Amniotic stem cell (primary cell): ENCODE measurements at places on chromosomes 12 and 14.

DNA sequence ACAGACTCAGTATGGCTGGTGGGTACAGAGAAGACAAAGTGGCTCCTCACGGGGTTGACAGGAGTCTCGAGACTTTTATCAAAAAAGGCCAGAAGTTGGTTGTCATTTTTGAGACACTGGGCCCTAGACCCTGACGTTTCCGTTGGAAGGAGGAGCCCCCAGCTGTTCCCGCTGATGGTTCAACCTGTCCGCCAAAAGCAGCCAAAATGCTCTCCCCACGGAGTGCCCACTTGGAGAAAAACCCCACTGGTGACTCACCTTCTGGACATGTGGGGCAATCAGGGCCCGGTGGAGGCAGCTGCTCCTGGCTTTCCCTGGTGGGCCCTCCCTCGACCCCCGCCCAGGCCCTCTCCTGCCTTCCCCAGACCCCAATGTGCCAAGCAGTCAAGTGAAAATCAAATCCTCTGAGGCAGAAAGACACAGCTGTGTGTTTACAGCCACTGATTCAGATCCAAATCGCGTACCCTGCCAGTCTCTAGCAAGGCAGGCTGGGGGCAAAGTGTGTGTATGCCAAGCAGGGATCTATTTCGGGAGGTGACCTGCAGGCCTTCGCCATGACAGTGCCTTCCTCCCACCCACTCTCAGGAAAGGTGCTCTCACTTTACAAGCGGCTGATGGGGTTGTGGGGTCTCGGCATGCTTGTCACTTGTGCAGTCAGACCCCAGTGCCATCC lies 347.4 kb downstream of the DPF3 start:
- no peak for DNase-seq

GRCh38 chr12:100345020-100345767 lies 11.7 kb upstream of the SLC17A8 start:
- DNase-seq: no peak

DNA sequence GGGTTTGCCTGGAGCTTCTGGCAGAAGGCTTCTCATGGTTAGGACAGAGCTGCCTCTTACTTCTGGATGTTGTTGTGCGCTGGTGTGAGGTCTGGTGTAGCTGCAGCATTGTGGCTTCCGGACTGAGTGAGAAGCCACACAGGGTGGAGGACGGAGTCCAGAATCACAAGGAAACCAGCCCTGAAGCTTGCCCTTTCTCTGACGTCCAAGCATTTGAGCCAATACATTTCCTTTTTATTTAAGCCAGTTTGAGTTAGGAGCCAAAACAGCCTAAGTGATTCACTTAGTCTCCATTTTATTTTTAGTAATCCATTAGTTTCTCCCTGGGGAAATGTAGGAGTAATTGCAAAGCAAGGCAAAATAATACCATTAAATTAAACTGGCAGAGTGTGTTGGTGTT lies 402.4 kb upstream of the RGS6 start:
- DNase-seq: no peak

DNA sequence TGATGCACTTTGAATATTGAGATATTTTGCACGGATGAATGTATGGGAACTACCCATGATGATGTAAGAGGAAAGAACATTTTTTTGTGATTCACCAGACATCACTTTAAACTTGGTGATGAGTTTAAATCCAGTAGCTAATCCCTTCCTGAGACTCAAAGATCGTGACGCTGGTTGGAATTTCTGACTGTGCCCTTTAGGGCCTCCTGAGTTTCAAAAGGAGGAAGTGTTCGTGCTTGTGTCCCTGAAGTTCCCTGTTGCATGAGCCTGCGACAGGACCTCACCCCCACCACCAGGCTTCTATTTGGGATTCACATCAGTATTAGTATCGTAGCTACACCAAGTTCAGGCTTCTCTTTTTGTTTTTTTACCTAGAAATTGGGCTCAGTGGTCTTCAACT lies 18.6 kb upstream of the RIN3 start:
- peak; percentile 83 for DNase-seq

DNA sequence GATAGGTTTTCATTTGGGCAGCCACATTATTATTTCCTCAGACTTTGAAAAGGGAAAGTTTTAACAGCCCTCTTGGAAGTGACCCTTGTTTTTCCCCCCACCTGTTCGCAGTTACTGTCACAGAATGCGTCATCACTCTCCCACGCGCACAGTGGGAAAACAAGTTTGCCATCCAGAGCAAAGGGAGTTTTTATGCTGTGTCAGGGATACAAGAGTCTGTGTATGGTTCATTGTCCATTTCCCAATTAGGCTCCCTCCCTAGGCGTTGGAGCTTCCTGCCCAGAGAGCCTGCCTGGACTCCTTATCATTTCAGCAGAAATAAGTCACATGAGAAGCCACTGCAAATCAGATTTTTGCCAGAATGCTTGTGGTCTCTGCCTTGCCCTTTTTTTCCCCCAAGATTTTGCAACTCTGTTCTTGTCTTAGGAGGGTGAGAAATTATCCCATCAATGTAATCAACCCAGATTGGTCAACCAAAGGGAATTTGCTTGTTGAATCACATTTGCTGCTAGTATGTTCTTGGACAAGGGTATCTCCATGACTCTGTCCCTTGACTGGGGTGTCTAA lies 104.1 kb downstream of the IGF1 start:
- DNase-seq: no peak

DNA sequence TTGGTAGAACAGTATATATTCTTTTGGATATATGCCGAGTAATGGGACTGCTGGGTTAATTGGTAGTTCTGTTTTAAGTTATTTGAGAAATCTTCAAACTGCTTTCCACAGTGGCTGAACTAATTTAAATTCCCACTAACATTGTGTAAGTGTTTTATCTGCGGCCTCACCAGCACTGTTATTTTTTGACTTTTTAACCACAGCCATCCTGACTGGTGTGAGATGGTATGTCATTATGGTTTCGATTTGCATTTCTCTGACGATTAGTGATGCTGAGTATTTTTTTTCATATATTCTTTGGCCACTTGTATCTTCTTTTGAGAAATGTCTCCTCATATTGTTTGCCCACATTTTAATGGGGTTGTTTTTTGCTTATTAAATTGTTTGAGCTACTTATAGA lies 357.4 kb downstream of the C12orf50 start:
- DNase-seq: no peak

DNA sequence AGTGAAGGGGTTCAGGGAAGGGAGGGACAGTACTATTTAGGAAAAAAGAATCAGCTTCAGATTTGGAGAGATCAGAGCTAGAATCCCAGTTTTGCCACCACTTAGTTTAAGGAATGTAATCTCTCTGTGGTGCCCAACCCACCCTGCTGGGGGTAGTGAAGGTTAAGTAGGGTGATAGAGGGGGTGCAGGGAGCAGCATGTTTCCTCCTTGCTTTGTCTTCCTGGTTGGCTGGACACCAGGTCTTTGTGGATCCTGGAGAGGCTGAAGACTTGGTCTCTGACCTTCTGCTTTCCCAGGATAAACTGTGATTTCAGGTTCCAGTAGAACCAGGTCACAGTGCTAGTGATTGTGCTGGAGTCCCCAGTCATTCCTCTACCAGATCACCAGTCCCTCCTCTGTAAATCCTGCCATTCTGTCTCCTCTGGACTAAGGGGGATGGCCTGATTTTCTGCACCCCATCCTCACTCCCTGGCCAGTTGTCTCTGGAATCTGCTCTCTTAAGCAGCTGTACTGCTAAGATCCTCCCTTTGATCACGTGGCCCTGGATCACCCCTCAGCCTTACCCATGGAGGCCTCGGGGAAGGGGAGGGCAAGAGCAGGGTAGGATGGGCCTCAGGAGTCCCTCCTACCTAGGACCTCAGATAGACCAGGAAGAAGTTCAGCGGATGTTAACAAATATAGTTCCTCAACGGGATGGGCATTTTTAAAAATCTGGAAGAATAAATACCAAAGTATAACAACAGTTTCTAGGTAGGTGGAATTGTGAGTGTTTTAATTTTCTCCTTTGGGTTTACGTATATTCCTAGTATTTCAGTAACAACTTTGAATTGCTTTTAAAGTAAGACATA lies 3.1 kb downstream of the MAP3K12 start:
- no peak for DNase-seq

GRCh38 chr12:92573104-92573503 lies 129.7 kb upstream of the PLEKHG7 start:
- DNase-seq: no peak

DNA sequence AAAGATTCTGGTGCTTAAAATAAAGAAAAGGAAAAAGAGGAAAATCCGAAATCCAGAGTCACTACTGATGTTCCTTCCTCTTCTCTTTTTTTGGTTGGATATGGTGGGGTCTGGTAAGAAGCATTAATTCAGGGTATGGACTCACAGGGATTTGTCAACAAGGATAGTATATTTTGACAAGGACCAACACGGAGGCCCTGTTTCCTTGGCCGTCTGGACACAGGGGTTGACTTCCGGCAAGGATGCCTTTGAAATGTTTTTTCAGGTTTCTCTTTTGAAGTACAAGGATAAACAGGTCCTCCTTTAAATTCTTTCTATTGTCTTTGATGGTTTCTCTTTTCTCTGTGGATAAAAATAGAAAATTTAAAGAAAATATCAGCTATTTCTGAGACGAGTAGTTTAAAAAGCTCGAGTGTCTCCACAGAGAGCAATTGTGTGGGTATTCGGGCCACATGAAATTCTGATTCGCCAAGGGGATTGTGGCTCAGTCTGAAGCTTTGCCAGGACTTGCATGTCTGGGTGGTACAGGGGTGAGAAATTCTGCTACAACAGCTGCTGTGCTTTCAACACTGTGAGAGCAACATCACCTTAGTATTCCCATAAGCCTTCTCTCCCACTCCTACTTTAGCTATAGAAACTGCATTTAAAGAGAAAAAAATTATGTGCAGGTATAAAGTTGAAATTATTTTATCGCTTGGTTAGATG lies 88.5 kb upstream of the CSRP2 start:
- no peak for DNase-seq

DNA sequence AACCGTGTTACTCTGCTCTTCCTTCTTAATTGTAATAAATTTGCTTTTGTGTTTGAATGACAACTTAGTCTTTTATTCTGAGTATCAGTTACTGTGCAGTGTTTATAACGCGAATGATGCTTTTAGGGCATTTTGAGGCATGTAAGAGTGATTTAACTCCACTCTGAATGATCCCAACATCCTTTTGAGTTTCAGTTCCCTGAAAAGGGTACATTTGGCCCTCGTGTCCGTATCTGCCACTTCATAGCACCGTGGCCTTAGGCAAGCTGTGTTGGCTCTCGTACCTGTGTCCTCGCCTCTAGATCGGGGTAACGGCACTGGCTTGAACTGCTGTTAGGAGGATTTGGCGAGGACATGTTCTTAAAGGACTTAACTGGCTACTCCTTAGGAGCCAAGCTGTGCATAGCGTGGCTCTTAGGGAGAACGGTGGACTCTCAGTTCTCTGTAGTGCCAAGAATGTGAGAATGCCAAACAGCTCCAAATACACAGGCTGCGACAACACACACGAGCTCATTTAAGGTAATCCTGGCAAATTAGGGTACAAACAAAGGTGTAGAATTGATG lies 92.0 kb downstream of the PPP2R5C start:
- no peak for DNase-seq

GRCh38 chr14:96858643-96859042 lies 61.5 kb downstream of the VRK1 start:
- no peak for DNase-seq

- no peak for DNase-seq
Measured at GRCh38 chr12:57614178-57614947, 3.1 kb downstream of the ARHGEF25 start.

DNA sequence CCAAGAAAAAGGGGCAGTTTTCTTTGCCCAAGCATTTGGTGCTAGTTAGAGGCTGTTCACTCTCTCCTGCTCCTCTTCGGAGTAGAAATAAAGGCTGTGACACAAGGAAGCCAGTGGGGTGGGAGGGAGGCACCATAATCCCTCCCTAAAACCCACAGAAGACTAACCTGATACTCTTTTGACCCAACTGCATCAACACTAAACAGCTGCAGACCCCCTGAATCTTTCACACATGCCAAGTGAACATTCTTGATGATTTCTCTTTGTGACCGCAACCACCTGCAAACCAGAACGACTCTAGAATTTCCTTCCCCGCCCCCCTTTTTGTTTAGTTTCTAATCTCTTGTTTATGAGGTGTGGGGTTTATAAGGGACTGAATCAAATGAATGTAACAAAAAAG lies 175.8 kb upstream of the BCL2L14 start:
- DNase-seq: no peak

GRCh38 chr12:42564556-42564955 lies 25.0 kb downstream of the PRICKLE1 start:
- no peak for DNase-seq

DNA sequence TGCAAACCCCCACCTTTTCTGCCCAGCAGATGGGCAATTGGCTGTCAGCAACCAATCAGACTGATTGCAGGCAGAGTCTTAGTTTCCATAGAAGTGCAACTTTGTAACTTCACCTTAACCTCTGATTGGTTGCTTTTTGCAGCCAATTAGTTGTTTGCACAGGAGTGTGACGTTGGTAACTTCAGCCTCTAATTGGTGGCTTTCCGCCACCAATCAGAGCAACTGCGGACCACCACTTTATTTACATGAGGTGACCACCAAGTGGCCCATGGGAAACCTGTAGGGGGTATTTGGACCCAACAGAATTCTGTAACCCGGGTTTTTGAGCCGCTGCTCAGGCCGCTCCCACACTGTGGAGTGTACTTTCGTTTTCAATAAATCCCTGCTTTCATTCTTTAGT lies 32.3 kb downstream of the CDKN1B start:
- no peak for DNase-seq

- DNase-seq: no peak
Measured at GRCh38 chr12:94659346-94659930, 9.1 kb upstream of the TMCC3 start.

DNA sequence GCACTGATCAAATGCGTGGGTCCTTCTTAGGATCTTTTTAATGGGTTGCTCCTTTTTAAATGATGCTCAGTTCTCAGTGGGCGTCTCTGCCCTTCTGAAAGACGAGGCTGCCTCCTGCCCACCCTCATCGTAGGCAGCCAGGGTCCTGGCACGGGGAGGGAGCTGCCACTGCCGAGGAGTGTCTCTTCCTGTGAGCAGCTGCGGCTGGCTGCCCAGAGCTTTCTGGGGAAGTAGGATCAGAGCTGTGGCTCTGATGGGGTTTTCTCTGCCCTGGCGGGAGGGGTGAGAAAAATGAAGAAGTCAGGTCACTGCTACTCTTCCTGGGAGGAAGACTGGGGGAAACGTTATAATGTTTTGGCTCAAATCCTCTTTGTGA lies 31.1 kb upstream of the BEGAIN start:
- DNase-seq: no peak

GRCh38 chr12:54662026-54662425 lies 13.9 kb upstream of the DCD start:
- no peak for DNase-seq

DNA sequence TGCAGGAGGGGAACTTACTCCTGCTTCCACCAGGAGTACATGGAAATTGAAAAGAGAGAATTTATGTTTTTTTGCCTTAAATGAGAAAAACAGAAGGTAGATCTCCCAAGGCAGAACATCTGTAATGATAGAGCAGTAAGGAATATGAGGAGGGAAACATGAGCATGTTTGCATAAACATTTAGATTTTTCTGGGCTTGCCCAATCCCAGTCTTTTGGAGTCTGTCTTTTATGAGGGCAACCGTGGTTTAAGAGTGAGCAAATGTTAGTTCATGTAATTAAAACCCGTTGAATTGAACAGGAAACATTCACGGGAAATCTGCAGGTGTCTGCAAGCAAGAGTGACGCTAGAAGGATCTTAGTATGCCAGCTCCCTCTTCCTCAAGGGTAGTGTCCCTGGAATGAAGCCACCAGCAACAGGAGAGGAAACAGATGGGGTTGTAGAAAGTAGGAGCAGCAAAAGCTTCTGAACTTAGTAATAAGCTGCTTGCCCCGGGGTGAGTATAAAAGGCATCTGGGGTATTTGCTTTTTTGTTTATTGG lies 79.3 kb downstream of the ARF6 start:
- no peak for DNase-seq

- DNase-seq: no peak
Measured at GRCh38 chr12:90729736-90730135, 225.2 kb downstream of the CCER1 start.
